ENCODE measurements at places on chromosomes 5 and 9. TPM values are rescaled to one million over a fixed set of nuclear protein-coding genes. Genes with fewer than 3 reads are reported as not detected.

The BHMT gene
- 30.7 TPM for total RNA-seq

The NMUR2 gene
- not detected for total RNA-seq

GRCh38 chr5:171725205-171725601 lies 60.4 kb upstream of the SMIM23 start:
- H3K27me3 ChIP-seq, result no peaks in the 10 kb centered on the region
- no peaks in the 10 kb centered on the region for H3K36me3 ChIP-seq
- H3K4me3 ChIP-seq, result no peak overlapping the region

GRCh38 chr5:164302533-164303235 lies 797.3 kb downstream of the MAT2B start:
- H3K27me3 ChIP-seq, result no peaks in the 10 kb centered on the region
- H3K4me3 ChIP-seq, result no peak overlapping the region
- H3K4me1 ChIP-seq, result no peaks in the 10 kb centered on the region
- no peak overlapping the region for H3K27ac ChIP-seq
- H3K36me3 ChIP-seq, result no peaks in the 10 kb centered on the region

DNA sequence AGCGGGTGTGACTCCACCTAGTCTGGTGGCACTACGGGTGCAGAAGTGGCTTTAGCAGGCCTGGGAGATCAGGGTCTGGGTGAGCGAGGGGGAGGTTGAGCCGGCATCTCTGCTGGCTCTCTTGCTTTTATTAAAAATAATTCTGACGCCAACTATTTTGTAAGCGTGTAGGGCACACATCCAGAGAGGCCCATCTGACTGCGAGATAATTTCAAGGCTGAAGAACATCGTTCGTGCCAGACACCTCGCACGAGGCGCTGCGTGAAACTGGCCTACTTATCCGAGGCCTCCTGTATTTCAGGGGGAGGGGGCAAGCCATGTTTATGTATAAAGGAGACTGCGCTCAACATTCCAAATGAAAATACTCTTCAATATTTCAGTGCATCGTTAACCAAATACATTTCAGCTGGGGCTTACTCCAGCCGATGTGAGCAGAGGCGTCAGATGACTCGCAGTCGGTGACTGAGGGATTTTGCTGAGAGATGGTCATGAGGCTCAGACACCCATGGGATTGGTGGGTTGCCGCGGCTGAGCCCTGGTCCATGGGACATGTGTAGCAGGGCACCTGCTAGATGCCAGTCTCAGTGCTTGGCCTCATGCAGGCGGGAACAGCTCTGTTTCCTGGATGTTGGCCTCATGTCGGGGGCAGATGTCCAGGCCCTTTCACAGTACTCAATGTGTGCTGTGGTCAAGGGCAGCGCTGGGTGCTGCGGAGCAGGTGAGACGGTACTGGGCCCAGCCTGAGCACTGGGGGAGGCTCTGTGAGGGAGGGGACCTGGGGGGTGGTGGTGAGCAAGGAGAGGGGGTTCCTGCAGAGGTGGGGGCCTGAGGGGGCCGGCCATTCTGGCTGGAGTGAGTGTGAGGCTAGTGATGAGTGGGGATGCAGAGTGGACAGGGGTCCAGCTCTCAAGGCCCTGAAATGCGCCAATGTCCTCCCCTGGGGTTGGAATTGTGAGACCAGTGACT lies 201.5 kb downstream of the DAB2IP start:
- H3K27ac ChIP-seq, result no peak overlapping the region
- H3K4me1 ChIP-seq, result no peaks in the 10 kb centered on the region
- H3K27me3 ChIP-seq, result no peaks in the 10 kb centered on the region
- no peak overlapping the region for H3K4me3 ChIP-seq

- no peak overlapping the region for H3K4me3 ChIP-seq
- H3K27me3 ChIP-seq, result no peaks in the 10 kb centered on the region
- no peaks in the 10 kb centered on the region for H3K4me1 ChIP-seq
Measured at GRCh38 chr5:58122157-58122556, 337.7 kb downstream of the PLK2 start.

GRCh38 chr9:113535756-113536155 lies 72.2 kb downstream of the RGS3 start:
- no peak overlapping the region for H3K4me3 ChIP-seq
- peaks cover 4% of the 10 kb centered on the region for H3K4me1 ChIP-seq
- peak; percentile 32 for DNase-seq
- H3K27ac ChIP-seq, result no peak overlapping the region
- peaks cover 21% of the 10 kb centered on the region for H3K36me3 ChIP-seq
